ENCODE measurements at places on chromosomes 4 and X.
A peak's percentile ranks its signal among the peaks of the same experiment; 100 is the strongest.

- H3K36me3 ChIP-seq, result no peaks in the 10 kb centered on the region
- H3K4me1 ChIP-seq, result no peaks in the 10 kb centered on the region
- no peak for DNase-seq
- H3K4me3 ChIP-seq, result no peak overlapping the region
- H3K27me3 ChIP-seq, result peaks cover 8% of the 10 kb centered on the region
Measured at GRCh38 chr4:100023800-100024199, 73.7 kb upstream of the H2AZ1 start.

DNA sequence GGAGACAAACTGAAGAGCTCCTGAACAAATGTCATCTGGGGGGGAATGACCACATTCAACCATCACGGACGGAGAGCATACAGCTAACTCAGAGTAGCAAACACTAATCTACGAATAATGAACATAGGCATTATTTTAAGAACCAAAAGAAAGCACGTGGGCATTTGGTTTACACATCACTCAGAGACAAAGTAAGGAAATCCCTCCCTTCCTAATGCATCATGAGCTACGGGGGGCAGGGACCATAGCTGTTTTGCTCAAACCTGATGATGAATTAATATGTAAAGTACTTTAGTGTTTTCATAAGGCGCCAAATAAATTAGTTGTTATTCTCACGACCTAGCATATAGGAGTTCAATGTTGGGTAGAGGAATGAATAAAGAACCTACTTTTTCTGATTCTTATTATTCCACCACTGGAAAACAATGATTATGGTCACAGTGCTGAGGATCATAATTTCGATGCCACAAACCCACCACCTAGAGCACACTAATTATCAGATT lies 11.7 kb upstream of the TMEM156 start:
- H3K27me3 ChIP-seq, result no peaks in the 10 kb centered on the region
- peaks cover 33% of the 10 kb centered on the region for H3K4me1 ChIP-seq
- H3K36me3 ChIP-seq, result no peaks in the 10 kb centered on the region
- no peak for DNase-seq
- peak overlapping the region; percentile 91 for H3K27ac ChIP-seq
- H3K4me3 ChIP-seq, result peak overlapping the region; percentile 82

DNA sequence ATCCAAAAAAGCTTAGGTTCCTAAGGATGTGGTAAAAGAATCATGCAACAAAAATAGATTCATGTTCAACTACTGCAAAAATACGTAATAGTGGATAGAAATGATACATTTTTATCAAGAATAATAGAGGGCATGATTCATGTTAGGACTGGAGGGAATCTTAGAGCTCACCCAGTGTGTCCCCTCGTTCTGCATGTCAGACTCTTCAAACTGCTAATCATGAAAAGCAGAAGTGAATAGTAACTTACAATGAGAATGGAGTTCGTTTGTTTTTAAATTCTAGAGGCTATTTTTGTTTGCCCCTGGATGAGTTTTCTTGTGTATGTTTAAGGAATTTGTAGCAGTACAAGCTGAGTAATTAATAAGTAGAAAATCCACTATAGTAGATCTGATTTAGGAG lies 79.4 kb downstream of the MSL3 start:
- no peak for DNase-seq
- no peaks in the 10 kb centered on the region for H3K4me1 ChIP-seq
- H3K27me3 ChIP-seq, result no peaks in the 10 kb centered on the region
- no peaks in the 10 kb centered on the region for H3K36me3 ChIP-seq

GRCh38 chr4:130422261-130422660 lies 1326.3 kb downstream of the C4orf33 start:
- no peaks in the 10 kb centered on the region for H3K36me3 ChIP-seq
- no peaks in the 10 kb centered on the region for H3K27me3 ChIP-seq
- H3K4me3 ChIP-seq, result no peak overlapping the region
- no peak overlapping the region for H3K27ac ChIP-seq
- no peaks in the 10 kb centered on the region for H3K4me1 ChIP-seq

DNA sequence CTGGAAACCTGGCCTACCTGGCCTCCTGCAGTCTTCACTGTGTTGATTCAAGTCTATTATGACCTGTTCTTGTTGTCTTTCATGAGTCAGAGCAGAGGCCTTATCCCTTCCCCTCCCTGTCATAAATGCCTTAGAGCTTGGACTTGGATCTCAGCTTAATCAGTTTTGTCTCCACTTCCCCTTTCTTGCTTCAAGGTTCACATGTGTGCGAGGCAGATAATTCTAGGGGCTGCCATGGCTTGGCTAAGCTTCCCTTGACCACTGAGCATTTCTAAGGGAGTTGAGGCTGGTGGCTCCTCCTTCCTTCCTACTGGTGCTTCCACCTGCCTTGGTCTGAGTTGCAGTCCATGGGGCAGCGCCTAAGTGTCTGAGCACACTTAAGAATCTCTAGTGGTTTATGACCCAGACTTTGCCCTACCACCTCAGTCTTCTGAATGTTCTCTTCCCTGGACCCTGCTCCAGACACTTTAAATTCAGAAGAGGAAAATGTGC lies 1.7 kb upstream of the HEPH start:
- H3K36me3 ChIP-seq, result no peaks in the 10 kb centered on the region
- peaks cover 18% of the 10 kb centered on the region for H3K4me1 ChIP-seq
- no peaks in the 10 kb centered on the region for H3K27me3 ChIP-seq
- no peak for DNase-seq
- H3K27ac ChIP-seq, result no peak overlapping the region

DNA sequence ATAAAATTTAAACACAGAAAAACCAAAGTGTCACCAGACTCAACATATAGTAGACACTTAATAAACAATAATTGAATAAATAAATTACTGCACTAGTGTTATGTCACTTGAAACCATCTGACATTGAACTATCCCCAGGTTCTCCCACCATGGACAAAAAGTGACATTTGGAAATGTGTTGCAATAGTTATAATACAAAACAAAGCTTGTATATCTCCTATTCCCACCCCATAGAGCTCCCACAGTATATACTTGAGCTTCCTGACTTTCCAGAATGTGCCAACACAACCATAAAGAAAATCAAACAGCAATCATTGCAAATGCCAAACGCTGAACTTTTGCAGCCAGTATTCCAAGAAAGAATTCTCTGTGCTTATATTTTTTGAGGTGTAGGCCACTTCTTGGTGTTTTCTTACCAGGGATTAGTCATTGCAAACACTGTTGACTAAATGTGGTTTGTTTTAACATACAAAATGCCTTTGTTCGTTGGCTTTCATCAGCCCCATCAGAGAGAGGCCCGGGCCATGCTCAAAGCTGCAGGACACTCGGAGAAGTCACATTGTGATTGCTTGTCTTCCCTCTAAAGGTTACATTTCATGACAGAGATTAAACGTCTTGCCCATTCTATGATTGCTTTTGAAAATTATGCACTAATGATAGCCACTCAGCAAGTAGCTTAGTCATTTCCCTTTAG lies 33.8 kb downstream of the PPARGC1A start:
- peaks cover 12% of the 10 kb centered on the region for H3K4me1 ChIP-seq
- H3K27me3 ChIP-seq, result peaks cover 3% of the 10 kb centered on the region
- no peak for DNase-seq
- H3K27ac ChIP-seq, result no peak overlapping the region

DNA sequence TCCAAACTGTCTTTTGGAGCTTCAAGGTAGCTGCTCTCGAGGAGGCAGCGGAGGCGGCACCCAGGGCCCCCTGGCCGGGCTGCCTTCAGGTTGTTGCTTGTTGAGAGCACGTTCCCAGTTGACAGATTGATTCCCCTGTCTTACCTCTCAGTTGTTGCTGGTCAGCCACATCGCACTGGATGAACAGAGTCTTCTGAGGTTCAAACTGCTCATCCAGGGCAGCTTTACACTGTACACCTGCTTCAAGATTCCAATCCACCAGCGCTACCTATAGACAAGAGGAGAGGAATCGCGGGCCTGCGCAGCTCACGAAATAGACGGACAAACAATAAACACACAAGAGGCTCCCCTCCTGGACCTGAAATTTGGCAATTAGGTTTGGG lies 497 bp downstream of the HPGD start:
- no peak overlapping the region for H3K27ac ChIP-seq
- H3K4me3 ChIP-seq, result peak overlapping the region; percentile 90
- peaks cover 37% of the 10 kb centered on the region for H3K4me1 ChIP-seq
- DNase-seq, result no peak

DNA sequence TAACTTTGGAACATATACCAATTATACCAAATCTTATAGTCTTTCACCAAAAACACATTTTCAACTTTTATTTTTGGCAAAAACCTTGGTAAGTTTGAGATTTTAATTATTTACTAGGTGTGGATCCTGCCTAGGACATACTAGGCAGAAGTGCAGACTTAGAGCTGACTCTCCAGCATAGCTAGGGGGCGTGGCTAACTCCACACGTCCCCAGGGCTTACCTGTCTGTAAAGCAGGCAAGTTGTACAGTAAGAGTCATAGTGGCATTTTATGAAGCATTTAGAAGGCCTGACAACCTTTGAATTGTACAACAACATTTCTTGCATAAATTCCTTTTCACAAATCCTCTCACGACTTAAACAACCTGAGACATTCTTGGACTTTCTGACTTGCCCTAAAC lies 19.2 kb upstream of the GRPEL1 start:
- H3K27ac ChIP-seq, result no peak overlapping the region
- DNase-seq, result no peak
- peaks cover 26% of the 10 kb centered on the region for H3K27me3 ChIP-seq
- no peaks in the 10 kb centered on the region for H3K36me3 ChIP-seq
- peaks cover 7% of the 10 kb centered on the region for H3K4me1 ChIP-seq

DNA sequence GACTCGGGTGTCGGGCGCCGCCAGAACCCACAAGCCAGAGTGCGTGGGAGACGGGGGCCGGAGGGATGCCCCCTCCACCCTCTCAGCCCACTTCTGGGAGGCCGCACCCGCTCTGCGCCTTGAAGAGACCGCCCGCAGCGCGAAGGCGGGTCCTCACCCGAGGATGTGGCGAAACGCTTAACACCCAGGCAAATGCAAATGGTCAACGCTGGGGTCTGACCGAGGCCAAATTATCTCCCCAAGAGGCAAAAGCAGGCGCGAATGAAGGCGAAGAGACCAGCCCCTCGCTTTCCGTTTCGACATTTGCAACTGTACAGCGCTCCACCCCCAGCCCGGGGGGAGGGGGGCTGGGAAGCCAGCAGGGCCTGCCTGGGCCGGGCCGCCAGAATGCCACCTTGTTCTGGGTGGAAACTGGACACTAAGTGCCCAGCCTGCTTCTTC lies 137.7 kb upstream of the ZIC3 start:
- H3K4me1 ChIP-seq, result peaks cover 2% of the 10 kb centered on the region
- H3K27ac ChIP-seq, result no peak overlapping the region
- peak overlapping the region; percentile 53 for H3K4me3 ChIP-seq

- no peaks in the 10 kb centered on the region for H3K36me3 ChIP-seq
- no peak overlapping the region for H3K27ac ChIP-seq
- no peaks in the 10 kb centered on the region for H3K27me3 ChIP-seq
- no peak for DNase-seq
- H3K4me3 ChIP-seq, result no peak overlapping the region
Measured at GRCh38 chr4:91935217-91935616, 368.5 kb upstream of the GRID2 start.

- no peak overlapping the region for H3K27ac ChIP-seq
- H3K4me1 ChIP-seq, result no peaks in the 10 kb centered on the region
- no peak for DNase-seq
- no peaks in the 10 kb centered on the region for H3K36me3 ChIP-seq
- no peaks in the 10 kb centered on the region for H3K27me3 ChIP-seq
Measured at GRCh38 chr4:89283226-89284009, 24.2 kb downstream of the GPRIN3 start.

DNA sequence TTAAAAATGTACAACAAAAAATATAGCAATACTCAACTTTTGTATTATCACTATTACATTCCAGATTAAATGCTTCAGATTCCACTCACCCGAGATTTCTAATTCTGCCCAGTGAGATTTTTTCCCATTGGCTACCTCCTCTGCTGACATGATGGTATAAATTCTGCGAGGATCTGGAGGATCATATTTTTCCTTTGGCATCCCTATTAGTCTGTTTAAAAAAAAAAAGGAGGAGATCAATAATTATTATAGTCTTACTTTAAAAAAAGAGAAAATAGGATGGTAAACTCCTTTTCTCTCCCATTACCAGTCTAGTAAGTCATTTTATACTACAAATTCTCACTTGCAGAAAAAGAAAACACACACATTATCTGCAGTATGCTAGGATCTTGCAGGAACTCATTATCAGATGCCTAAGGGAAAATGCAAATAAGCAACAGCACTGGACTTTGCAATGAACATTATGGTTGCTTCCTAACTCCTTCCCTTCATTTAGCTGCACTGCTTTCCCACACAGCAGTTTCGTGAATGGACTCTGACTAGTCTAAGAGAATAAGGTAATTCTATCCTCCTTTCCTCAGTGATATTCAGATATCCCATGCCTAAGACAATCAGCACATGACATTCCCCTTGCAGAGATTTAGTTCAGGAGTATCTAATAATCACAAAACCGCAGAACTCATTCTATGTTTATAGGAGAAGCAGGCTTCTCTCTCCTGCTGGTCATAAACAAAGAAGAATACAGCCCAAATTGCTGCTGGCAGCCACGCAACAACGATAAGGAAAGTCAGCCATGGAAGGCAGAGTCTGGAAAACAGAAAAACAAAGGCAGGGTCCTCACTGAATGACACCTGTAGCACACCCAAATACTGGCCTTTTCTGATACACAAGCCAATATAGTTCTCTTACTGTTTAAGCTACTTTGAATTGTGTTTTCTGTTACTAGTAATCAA lies 42.7 kb downstream of the CNOT6L start:
- peaks cover 11% of the 10 kb centered on the region for H3K4me1 ChIP-seq
- peak overlapping the region; percentile 10 for H3K27ac ChIP-seq
- H3K4me3 ChIP-seq, result no peak overlapping the region
- H3K27me3 ChIP-seq, result no peaks in the 10 kb centered on the region
- H3K36me3 ChIP-seq, result peaks cover 8% of the 10 kb centered on the region
- DNase-seq, result no peak

DNA sequence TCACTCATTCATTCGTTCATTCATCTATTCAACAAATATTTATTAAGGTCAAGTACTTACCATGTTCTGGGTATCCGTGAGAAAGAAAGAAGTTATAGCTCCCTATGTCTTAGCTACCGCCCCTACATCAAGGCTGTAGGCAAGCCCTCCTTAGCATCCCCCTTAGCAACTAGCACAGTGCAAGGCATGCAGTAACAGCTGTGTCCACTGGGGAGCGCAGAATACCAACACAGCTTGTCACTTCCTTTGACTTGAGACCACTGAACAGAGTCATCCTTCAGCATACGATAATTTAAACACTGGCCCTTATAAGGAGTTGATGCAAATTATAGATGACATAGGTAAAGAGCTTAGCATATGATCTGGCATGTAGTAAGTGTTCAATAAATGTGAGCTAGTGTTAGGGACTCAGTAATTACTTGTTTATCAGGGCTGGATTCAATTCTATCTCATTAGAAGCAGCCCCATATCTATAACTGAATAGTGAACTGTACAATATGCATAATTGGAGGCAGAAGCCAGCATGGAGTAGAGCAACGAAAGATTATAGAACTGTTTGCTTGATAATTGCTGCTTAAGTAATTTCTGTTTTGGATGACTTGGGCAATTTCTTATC lies 8.7 kb downstream of the KIAA1210 start:
- H3K36me3 ChIP-seq, result no peaks in the 10 kb centered on the region
- no peak for DNase-seq
- H3K27me3 ChIP-seq, result peaks cover 4% of the 10 kb centered on the region
- no peak overlapping the region for H3K4me3 ChIP-seq
- no peak overlapping the region for H3K27ac ChIP-seq
- no peaks in the 10 kb centered on the region for H3K4me1 ChIP-seq

- DNase-seq, result no peak
- no peaks in the 10 kb centered on the region for H3K27me3 ChIP-seq
- no peak overlapping the region for H3K27ac ChIP-seq
- H3K4me1 ChIP-seq, result peaks cover 4% of the 10 kb centered on the region
- H3K4me3 ChIP-seq, result no peak overlapping the region
- peaks cover 12% of the 10 kb centered on the region for H3K36me3 ChIP-seq
Measured at GRCh38 chrX:44938111-44938510, 65.1 kb downstream of the KDM6A start.

GRCh38 chrX:97787849-97788248 lies 904.1 kb downstream of the RPA4 start:
- no peak overlapping the region for H3K4me3 ChIP-seq
- no peak overlapping the region for H3K27ac ChIP-seq
- no peaks in the 10 kb centered on the region for H3K27me3 ChIP-seq
